Stimulated activated CD4-positive, alpha-beta T cell treated with anti-CD3 and anti-CD28 coated beads, Interleukin-15, amount 100 ng/mL, for 24 hours (primary cell): ENCODE measurements at places on chromosomes 4 and X.

GRCh38 chr4:161061046-161061445 lies 1102.8 kb downstream of the FSTL5 start:
- no peak for DNase-seq

GRCh38 chr4:7766086-7766485 lies 173.6 kb downstream of the AFAP1 start:
- DNase-seq, result no peak

DNA sequence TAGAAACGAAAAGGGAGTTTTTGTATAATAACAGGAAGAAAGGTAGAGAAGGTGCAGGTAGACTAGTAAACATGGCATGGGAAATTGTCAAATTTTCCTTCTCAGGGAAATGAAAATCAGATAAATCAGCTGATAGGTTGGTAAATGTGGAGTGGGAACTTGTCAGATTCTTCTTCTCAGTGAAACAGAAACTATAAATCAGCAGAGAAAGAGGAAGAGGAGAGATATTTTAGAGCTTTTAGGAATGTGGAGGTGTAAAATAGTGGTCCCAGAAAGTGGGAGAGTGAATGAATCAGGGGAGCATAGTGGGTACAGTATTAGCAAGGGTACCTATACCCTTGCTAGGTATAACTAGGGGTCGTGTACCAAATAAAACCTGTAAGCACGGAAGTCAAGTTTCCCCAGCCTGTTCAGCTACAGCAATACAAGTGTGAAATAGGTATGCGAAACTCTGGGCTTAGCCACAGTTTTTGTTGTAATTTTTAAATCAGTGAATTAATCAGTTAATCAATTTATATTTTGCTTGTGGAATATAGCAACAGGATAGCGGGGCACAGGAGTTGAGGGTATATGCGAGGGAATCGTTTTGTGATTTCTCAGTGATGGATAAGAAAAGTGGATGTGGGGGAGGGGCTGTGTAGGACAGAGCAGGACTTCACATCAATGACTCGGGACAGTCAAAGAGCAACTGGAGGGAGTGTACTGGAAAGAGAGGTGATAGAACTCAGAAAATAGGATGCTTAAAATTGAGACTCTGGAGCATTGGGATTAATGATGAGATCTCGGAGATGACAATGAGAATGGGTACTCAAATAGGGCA lies 561.5 kb downstream of the INPP4B start:
- no peak for DNase-seq

DNA sequence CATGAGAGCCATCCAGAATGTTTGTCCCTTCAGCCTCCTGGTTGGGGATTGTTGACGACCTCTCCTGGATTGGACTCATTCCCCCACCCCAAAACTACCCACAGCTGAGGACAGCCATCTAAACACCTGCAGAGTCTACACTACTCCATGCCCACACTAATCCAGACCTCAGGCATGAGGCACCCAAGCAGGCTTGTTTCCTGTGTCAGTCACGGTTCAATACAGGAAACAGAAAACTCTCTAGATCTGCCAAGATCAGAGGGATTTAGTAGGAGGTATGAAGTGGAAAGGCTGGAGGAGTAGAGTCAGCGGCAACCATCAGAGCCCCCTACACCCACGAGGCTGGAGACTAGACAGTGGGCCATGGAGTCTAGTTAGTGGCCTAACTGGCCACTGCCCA lies 37.7 kb downstream of the HAND2 start:
- no peak for DNase-seq

DNA sequence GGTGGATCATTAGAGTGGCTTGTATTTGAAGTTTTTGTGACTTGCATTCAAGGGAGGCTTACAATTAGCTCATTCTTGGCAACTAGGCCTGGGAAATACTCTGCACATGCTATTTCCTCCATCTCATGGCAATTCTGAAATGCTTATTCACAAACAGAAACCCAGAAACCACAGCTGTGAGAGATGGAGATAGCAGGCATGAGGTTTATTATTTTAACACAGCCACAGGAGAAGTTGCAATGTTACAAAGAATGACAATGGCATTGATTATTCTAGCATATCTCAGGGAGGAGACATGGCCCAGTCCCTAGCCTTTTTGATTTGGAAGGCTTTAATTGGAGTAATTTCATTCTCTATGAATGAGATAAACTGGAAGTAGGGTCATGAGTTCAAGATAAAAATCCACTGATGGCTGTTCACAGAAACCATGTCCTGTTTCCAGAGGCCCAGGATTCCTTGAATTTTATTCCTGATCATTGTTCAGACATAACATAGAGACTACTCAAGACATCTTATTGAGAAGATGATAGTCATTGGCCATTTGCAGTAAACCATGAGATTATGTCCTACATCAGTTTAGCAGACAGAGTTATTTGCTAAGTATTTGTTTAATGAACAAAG lies 123.9 kb downstream of the MID1 start:
- DNase-seq, result no peak

- DNase-seq, result no peak
Observed at GRCh38 chr4:48065587-48066052, 49.0 kb downstream of the NIPAL1 start.

DNA sequence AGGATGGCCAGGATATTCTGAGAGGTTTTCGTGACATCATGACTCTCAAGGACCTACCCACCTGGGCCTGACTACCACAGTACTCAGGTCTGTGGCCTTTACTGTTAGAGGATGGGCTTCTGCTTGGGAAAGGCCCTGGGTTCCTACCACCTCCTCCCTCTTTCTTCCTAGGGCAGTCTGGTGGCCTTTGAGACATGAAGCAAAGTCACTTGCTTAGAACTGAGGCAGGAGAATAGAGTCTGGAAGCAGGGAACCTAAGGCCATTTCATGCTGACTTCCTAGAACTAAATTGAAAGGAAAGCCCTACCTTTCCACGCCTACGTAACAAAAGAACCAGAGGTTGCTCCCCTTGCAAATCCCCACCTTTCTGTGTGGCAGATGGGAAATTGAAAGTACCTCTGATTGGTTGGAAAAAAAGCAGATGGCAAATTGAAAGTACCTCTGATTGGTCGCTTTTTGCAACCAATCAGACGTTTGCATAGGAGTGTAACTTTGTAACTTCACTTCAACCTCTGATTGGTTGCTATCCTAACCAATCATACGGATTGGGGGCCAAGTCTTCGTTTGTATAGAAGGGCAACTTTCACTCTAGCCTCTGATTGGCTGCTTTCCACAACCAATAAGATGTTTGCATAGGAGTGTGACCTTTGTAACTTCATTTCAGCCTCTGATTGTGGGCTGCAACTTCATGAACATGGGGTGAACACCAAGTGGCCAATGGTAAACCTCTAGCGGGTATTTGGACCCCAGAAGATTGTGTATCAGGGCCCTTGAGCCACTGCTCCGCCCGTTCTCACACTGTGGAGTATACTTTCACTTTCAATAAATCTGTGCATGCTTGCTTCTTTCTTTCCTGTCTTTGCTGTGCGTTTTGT lies 9.9 kb upstream of the AKAP14 start:
- no peak for DNase-seq

DNA sequence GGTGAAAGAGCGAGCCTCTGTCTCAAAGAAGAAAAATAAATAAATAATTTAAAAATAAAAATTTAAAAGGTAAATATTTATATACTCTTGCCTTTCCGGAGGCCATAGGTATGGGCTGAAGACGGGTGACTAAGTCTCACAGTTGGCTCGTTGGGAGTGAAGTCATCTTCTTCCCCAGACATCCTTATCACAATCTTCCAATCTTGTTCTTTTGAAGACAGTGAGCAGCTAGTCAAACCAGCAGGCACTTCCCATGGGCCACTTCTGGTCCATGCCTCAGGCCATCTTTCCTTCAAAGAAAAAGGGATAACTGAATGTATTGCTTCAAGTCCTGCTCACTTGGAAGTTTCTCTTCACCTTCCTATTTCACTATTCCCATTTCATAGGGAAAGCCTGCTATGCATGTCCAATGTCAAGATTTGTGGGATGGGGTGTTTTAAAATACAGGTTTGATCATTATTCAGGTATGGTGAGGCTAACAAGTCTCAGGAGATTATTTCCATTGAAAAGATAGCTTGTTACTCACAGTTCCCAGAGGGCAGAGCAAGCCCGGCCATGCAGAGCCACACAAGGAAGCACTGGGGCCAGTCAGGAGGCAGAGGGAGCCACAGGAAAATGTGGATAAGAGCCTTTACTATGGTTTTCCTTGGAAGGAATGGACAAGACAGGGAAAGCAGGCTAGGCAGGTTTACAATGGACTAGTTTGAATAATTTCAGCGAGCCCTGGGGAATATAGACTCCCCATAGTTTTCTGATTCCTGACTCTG lies 33.3 kb upstream of the VCX2 start:
- DNase-seq, result no peak

DNA sequence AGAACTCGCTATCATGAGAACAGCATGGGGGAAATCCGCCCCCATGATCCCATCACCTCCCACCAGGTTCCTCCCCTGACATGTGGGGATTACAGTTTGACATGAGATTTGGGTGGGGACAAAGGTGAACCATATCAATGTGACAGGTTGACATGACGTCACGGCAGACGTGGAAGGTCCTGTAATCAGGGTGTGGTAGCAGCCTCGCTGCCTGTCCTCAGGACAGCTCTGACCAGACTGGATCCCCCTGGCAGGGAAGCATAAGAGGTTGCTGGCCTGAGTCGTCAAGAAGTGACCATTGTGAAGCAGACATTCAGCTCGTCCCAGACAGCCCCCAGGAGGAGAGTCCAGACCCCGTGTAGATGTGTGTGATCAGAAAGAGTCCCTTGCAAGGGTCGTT lies 104.6 kb downstream of the TNIP2 start:
- DNase-seq, result no peak

- DNase-seq, result no peak
Observed at GRCh38 chr4:56187688-56188087, 199.6 kb downstream of the AASDH start.

GRCh38 chr4:163166041-163166579 lies 580 bp downstream of the NAF1 start:
- DNase-seq, result peak; percentile 69

DNA sequence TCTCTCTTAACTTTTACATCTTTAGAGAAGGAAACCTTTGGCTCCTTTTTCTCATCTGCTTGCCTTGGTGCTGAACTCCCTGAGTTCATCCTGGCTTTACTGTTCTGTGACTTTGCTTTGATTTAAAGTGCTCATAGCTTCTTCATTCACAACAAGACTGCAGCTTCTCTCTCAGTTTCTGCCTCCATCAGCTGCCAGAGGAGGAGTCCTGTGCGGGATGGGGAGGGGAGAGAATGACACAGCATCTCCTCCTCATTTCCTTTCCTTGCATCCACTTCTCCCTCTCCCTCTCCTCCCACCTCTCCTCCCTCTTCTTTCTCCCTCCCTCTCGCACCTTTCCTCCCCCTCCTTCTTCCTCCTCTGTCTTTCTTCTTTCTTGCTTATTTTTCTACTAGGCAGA lies 42.0 kb downstream of the CBLL2 start:
- no peak for DNase-seq

GRCh38 chrX:41561045-41561444 lies 113.9 kb downstream of the NYX start:
- DNase-seq, result peak; percentile 39

GRCh38 chr4:82785611-82786400 lies 12.8 kb downstream of the SCD5 start:
- no peak for DNase-seq

DNA sequence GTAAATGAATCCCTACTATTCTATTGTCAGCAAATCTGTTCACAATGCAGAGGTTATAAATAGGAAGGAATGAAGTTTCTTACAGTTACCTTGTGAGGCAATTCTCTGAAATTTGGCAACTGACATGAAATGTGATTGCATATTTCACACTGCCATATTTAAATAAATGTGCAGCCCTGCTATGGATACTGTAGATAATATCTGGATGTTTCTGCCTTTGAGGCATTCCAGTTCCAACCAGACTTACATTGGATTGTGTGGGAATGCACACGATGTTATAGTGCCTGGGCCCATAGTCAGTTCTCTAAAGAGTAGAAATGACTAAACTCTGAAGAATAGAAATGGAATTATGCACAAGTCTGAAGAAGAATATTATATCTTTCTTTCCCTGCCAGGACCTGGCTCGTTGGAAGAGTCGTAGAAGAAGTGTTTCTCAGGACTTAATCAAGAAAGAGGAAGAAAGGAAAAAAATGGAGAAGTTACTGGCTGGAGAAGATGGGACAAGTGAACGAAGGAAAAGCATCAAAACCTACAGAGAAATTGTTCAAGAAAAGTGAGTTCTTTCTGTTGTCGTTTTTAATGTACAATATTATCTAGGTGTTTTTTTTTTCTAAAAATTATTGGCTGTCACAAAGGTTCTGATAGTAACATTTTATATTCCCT lies 102.7 kb downstream of the PHOX2B start:
- no peak for DNase-seq

DNA sequence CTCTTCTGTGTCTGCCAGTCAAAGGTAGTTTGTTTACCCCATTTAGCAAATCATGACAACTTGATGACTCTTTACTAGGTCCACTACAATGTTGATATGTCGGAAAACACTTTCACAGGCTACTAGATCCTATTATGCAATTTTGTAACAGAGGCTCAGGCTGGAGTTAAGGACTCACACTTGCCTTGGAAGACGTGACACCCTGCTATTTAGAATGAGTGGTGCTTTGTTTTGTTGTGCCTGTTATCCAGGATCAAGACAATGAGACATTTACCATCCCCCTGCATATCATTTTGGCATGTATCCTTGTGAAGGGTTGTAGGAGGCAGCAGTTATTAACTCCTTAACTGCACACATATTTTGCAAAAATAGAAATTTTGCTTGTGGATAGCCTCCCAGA lies 263.7 kb downstream of the IL1RAPL1 start:
- no peak for DNase-seq

- DNase-seq, result no peak
Observed at GRCh38 chr4:188737251-188738002, 598.2 kb downstream of the TRIML1 start.

- DNase-seq, result no peak
Observed at GRCh38 chr4:108152980-108153379, 15.8 kb downstream of the LEF1 start.

DNA sequence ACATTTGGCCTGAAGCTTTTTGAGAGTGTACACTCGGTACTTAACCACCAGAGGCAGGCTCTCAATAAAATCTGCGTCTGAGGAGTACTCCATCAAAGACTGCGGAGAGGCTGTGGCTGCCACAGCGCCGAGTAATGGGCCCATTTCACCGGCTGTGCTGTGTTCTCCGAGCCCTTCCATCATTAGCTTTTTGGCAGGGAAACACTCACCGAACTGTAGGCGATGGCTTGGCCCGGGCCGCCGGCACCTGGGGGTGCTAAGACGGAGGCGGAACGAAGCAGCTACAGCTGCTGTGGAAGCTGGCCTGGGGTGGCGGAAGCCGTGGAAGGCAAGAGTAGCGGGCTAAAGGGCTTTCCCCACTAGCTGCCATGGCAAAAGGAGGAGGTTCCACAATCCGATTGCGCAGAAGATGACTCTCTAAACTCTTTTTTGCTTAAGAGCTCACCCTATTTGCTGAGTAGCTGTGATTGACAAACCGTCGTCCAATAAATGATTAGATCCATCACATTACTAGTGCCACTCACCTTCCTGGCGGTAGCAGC lies 48.5 kb upstream of the PABPC1L2A start:
- peak; percentile 3 for DNase-seq

GRCh38 chrX:11151799-11152559 lies 40.8 kb downstream of the HCCS start:
- no peak for DNase-seq

DNA sequence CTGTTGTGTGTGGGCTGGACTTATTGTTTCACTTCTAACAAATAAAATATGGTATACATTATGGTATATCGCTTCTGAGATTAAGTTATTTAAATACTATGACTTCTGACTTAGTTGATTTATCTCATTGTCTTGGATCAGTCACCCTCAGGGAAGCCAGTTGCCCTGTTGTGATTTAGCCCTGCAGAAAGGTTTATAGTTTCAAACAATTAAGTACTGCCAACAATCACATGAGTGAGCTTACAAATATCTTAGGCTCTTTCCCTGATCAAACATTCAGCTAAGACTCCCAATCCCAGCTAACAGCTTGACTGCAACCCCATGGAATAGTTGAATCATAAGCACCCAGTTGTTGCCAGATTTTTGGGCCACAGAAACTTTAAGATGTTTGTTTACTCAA lies 85.4 kb downstream of the MAGEC1 start:
- DNase-seq, result no peak
